Activated T-cell treated with anti-CD3 and anti-CD28 coated beads for 4 hours (primary cell): ENCODE measurements at places on chromosomes 12 and 14.

DNA sequence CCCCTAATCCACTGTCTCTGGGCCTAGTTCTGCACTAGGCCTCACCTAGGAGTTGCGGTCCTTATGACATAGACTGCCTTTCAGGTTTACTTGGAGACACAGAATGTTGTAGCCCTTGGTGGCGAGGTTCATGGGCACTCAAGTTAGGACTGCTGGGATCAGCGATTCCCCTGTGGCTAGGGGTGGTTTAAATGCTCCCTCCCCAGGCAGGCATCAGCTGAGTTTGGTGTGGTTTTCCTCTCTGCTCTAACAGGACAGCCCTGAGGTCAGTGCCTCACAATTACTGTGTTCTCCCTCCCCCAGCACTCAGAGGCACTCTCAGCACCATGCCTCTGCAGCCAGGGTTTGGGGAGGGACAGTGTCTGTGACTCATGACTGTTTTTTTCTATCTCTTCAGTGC, 22.2 kb upstream of the RDH16 start:
- DNase-seq: no peak

GRCh38 chr14:32692441-32692840, 246.2 kb upstream of the NPAS3 start:
- no peak for DNase-seq

- no peak for DNase-seq
Measured at GRCh38 chr12:76444408-76444984, 96.3 kb upstream of the BBS10 start.

GRCh38 chr12:91140026-91140931, 29.0 kb upstream of the LUM start:
- DNase-seq: no peak

DNA sequence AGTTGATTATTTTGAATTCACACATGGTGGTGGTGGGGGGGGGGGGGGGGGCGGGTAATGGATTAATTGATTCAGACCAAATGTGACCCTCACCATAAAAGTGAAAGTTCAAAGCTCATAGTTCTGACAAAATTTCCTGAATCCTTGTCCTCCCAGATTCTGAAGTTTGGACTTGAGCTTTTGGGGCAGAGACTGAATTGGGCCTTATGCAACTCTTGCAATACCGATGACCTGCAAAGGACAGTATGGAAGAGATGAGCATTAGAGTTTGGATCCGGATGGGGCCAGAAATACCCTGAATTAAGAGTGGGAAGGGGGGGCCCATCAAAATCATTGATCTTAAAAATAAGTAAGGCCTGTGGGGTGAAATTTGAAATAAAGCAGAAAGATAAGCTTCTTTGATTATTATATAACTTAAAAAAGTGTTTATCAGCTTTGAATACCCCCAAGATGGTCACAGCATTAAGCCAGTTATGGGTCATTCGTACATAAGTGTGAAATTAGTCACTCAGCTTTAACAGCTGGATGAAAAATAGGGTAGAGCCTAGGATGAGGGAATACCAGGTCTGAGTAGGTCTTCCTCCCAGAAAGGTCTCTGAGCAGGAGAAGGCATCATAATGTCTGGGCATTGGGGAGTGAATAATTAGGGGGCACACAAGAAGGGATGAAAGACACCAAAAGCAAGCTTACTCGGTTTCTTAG, 2.1 kb upstream of the PYGL start:
- no peak for DNase-seq

DNA sequence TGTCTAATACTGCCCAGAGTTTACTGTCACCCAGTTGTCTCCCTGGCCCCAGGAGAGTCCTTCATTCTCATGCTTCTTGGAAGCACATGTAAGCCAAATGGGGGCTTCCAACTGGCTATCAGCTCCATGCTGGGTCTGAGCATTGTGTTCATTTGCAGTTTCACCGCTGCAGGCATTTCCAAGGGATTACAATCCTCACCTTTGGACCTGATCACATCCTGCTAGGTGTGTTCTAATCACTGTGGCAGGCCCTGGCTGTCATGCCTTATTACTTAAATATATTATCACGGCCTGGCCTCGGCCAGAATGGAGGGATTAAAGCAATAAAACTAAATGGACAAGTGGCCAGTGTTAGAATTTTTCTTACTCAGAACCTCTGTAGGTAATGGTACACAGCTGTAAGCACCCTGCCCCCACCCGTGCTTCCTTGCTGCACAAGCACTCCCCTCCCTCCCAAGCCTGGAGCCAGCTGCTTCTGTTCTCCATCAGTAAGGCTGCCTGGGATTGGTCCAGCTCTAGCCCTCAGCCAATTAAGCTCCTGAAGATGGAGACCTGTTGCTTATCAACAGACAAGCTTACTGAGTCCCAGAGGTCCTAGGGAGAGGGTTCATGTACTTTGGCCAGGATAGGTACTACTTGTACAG, 175.9 kb upstream of the RBM19 start:
- no peak for DNase-seq

GRCh38 chr12:109193896-109194295, 77.5 kb downstream of the ACACB start:
- no peak for DNase-seq

- DNase-seq: no peak
Measured at GRCh38 chr14:90545966-90546751, 149.3 kb downstream of the CALM1 start.

- no peak for DNase-seq
Measured at GRCh38 chr12:49720214-49720613, 13.0 kb upstream of the FMNL3 start.

DNA sequence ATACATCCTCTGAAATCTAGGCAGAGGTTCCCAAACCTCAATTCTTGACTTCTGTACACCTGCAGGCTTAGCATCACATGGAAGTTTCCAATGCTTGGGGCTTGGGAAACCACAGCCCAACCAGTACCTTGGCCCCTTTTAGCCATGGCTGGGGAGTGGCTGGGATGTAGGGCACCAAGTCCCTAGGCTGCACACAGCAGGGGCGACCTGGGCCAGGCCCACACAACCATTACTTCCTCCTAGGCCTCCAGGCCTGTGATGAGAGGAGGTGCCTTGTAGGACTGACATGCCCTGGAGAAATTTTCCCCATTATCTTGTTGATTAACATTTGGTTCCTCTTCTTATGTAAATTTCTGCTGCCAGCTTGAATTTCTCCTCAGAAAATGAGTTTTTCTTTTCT, 1387.4 kb downstream of the FSCB start:
- DNase-seq: no peak

DNA sequence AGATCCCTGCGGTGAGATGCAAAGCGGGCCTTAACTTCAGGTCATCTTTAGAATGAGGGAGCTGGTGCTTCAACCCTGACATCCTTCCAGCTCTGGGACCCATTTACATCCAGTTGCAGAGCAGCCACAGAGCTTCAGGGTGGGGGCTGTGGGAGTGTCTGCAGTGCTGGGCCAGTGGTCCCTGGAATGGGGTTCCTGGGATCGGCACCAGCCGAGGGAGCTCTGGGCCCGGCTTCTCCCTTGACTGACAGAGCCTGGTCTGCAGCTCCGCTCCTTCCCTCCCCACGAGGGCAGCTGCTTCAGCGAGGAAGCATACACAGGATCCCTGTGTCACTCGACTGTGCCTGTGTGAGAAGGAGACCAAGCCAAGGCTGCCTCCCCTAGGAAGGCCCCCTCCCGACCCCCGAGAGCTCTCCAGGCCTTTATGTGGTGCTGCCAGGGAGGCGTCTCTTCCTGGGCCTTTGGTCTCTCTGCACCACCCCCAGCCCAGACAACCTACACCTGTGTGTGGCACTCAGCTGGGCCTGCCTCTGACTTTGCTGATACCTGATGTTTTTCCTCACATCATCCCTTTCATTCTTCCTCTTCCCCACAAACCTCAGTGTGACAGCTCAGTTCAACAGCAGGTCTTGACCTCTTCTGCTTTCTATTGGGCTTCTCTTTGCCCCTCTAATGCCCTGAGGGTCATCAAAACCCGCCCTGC, 48.1 kb upstream of the RIN3 start:
- no peak for DNase-seq

DNA sequence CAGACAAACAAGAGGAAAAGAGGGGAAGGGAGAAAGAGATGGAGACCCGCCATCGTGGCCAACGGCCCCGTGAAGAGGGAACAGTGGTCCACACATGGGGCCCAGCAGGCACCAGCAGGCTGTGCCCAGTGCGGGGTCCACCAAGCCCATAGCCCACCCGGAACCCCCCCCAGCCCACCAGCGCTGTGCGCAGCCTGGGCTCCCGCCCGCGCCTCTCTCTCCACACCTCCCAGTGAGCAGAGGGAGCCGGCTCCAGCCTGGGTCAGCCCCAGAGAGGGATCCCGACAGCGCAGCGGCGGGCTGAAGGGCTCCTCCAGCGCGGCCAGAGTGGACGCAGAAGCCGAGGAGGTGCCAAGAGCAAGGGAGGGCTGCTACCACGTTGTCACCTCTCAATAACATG, 105.0 kb upstream of the TMTC1 start:
- no peak for DNase-seq

DNA sequence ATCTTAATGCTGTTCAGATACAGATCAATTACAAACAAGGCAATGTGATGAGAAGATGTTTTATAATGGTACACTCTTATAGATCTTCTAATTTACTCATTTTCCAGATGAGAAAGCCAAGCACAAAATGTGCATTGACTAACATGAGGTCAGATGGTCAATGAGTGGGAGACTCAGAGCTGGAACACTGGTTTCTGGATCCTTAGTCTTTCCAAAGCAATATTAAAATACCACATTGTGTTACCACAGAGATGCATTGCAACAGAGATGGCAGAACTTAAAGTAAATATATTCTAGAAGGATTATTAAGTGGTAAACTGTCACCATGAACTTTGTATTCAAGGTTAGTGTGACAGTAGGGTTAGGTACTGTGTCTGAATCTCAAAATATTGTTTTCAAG, 113.6 kb downstream of the SLC15A5 start:
- DNase-seq: no peak

GRCh38 chr12:108724054-108724889, 7.0 kb downstream of the CORO1C start:
- no peak for DNase-seq

DNA sequence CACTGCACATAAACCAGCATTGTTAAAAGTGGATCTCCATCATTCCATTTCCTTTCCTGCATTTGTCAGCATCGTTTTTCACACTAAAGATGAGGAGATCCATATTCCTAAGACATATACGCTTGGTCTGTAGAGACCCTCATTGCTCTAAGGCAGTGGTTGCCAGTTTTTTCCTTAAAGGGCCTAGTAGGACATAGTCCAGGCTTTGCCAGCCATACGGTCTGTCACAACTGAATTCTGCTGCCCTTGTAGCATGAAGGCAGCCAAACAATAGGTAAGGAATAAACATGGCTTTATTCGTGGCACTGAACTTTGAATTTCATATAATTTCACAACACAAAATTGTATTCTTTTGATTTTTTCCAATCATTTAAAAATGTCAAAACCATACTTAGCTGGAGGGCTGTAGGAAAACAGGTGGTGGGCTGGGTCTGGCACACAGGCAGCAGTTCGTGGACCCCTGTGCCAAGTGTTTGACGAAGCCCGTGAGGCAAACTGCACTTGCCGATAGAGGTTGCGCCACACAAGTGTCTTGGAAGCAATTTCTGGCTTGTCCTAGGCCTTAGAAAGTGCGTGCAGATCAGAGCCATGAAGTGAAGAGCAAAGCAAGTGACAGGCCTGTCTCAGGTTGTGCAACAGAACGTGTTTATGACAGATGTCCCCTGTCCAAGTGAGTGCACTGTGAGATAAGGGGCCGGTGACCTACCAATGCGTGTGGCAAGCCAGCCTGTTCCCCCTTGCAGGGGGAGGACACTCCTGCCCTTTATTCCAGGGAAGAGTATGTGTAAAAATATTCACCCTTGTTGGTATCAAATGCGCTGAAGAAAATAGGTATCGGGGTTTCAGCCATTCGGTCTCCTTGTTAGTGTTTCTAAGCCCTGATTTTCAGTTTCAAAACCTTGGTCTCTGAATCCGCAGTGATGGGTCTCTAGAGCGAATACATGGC, 916 bp upstream of the CHPT1 start:
- no peak for DNase-seq

DNA sequence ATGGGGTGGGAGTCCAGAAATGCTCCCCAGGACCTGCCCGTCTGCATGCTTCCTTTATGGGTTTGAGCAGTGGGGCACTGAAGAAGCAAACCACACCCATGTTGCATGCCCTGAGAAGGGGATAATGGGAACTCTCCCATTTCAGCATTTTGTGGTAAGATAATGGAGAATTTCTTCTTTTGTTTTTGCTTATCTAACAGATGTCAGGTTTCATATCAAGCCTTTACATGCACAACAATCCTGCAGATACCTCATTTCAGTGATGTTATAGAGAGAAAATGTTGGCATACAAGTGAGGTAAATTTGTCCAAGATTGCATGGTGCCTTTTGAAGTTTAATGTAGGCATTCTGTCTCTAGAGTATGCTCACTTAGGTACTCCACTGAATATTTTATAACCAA, 177.0 kb downstream of the ALX1 start:
- DNase-seq: no peak

DNA sequence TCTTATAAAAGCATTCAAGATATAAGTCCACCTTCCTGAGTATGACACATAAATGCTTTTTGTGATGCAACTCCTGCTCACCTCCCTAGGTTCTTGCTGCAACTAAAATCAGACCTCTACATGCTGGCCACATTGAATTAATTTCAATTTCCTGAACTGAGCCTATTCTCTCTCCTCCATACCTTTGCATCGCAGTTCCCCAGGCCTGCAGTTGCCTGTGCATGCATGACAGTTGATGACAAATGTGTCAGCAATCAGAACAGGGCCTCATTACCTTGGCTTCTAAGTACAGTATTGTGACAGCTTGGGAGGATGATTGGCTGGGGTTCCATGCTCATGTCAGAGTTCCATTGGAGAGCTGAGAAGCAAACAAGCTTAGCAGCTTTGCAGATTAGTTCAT, 3.9 kb upstream of the TM7SF3 start:
- DNase-seq: no peak

GRCh38 chr14:67544590-67544989, 11.5 kb downstream of the PLEKHH1 start:
- no peak for DNase-seq

DNA sequence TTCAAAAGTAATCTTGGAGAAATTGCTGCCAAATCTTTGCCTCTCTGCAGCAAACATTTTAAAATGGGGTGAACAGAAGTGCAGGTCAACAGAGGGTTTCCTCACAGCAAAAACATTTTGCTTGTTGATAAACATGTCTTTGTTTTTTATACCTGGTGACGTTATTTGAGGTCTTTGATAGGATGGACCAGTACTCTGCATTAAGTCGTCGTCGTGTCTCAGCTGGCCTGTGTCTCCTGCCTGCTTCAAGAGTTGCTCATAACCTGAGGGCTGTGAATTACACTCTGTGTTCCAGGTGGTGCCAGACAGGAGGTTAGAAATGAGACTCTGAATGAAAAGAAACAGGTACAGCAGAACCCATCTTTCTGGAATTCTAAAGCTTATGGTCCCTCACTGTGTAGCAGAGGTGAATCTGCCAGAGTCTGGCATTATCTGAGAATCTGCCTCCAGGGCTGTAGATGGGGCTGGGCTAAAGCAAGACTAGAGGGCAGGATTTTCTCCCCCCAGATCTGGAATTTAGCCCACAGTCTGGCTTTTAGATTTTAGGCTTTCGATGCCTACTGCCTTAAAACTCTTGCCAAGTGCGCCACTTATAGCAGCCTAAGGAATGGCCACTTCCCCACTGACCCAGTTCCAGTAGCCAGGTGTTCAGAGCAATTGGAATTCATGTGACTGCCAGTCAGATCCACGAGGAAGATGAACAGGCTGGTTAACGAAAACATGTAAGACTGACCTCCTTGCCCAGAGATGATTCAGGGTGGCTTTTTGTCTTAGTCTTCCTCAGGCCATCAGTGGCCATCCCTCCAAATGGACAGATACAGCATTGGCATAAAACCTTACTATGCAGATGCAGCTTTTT, 161.2 kb downstream of the PRKCH start:
- no peak for DNase-seq

- DNase-seq: no peak
Measured at GRCh38 chr12:30796891-30797371, 42.2 kb upstream of the CAPRIN2 start.
